ENCODE measurements at places on chromosomes 5 and 9.

DNA sequence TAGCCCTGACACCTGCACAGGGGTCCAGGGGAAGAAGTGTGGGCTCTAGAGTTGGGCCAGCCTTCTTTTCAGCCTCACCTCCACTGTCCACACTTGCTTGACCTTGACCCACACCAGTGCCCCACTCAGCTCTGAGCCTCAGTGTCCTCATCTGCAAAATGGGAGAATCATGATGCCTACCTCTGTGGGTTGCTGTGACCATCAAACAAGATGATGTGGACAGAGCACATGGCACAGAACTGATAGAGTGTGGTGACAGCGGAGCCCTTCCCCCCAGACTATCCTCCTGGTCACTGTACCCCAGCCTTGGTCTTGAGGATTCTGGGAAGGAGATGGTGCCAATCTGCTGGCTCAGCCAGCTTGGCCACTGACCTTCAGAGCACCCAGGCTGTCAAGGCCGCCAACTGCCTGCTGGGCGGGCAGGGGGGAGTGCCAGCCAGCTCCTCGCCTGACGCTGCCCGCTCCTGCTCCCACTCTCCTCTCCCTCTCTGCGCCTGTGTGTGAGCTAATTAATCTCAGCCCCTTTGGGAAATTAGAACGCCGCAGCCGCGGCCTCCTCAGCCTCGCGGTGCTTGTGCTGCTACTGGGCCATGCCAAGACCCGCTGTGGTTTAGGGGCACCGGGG is 16.7 kb downstream of the CXXC5 start:
- DNase-seq: no peak

DNA sequence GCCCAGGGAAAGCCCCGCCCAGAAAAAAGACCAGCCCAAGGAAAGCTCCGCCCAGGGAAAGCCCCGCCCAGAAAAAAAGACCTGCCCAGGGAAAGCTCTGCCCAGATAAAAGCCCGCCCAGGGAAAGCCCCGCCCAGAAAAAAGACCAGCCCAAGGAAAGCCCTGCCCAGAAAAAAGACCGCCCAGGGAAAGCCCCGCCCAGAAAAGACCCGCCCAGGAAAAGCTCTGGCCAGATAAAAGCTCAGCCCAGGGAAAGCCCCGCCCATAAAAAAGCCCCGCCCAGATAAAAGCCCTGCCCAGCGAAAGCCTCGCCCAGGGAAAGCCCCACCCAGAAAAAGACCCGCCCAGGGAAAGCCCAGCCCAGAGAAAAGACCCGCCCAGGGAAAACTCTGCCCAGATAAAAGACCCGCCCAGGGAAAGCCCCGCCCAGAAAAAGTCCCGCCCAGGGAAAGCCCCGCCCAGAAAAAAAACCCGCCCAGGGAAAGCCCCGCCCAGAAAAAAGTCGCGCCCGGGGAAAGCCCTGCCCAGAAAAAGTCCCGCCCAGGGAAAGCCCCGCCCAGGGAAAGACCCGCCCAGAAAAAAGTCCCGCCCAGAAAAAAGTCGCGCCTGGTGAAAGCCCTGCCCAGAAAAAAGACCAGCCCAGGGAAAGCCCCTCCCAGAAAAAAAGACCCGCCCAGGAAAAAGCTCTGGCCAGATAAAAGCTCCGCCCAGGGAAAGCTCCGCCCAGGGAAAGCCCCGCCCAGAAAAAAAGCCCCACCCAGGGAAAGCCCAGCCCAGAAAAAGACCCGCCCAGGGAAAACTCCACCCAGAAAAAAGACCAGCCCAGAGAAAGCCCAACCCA is 11.9 kb downstream of the GRIN1 start:
- DNase-seq: no peak

GRCh38 chr5:150399524-150400211 is 13.0 kb downstream of the CD74 start:
- DNase-seq: no peak

- DNase-seq: no peak
Observed at GRCh38 chr5:173065155-173065554, 9.0 kb downstream of the CREBRF start.

DNA sequence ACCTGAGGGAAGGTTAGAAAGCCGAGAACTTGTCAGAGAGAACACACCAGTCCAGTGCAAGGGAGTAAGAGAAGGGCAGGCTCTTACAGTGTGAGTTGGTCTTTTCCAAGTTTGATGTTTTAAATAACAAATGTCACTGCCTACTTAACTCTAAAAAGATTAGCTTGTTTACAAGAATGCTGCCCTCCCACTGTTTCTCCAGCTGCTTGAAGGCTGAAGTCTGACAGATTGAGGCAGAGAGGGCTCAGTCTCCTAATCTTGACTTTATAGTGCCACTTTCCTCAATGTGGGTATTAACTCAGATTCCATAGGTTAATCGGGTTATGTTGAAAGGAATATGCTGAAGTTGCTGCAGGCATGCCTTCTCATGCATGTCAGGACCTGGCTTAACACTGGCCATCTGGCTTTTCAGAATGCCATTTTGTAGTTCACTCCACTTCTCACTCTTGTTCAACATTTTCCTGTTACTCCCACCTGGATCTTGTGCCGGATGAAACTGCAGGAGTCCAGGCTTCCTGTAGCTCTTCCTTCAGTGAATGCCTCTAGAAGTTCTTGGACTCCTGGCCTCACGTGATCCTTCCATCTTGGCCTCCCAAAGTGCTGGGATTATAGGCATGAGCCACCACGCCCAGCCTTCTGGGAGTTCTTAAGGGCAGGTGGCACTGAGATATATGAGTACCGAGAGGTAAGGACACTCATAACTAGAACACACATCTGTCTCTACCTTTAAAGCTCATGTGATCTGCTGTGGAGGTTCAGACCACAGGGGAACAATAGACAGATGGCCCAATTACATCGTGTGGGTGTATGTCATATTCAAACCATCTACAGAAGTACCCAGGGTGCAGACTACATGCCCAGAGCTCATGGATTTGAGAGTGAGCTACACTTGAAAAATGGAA is 249.7 kb downstream of the ARHGAP26 start:
- no peak for DNase-seq

DNA sequence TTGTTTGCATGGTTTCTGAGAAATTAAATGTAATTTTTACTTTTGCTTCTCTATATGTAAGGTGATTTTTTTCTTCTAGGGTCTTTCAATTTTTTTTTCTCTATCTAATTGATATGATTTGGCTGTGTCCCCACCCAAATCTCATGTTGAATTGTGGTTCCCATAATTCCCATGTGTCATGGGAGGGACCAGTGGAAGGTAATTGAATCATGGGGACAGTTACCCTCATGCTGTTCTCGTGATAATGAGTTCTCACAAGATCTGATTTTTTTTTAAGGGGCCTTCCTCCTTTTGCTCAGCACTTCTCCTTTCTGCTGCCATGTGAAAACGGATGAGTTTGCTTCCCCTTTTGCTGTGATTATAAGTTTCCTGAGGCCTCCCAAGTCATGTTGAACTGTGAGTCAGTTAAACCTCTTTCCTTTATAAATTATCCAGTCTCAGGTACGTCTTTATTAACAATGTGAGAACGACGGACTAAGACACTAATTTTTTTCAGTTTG is 150.8 kb downstream of the MTRR start:
- DNase-seq: no peak

GRCh38 chr5:9512457-9512856 is 33.4 kb downstream of the SEMA5A start:
- no peak for DNase-seq

DNA sequence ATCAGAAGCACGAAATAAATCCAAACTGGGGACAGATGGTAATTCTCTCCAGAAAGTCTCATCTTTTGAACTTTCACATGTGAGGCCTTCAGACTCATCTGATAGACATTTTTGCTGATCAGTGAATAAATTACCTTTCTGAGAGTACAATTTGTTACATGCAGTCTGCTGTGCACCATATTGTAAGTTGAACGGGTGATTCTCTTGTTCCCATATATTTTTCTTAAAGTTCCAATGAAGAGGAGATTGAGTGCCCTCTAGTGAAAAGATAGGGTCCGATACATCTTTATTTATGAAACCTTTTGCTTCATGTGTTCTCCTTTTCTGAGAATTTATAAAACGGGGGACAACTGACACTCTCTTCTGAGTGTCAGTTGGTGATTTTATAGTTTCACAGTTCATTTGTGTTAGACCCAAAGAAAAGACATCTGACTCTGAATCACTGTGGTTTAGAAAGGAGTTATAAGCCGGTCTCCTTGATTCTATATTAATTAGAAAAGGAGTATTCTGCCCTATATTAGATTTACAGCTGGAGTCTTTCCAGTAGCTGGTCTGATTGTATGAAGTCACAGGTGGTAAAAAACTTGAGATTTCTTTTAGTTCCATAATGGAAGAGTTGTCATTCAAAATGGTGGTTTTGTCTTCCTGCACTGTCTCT is 30.4 kb downstream of the GNG10 start:
- no peak for DNase-seq

DNA sequence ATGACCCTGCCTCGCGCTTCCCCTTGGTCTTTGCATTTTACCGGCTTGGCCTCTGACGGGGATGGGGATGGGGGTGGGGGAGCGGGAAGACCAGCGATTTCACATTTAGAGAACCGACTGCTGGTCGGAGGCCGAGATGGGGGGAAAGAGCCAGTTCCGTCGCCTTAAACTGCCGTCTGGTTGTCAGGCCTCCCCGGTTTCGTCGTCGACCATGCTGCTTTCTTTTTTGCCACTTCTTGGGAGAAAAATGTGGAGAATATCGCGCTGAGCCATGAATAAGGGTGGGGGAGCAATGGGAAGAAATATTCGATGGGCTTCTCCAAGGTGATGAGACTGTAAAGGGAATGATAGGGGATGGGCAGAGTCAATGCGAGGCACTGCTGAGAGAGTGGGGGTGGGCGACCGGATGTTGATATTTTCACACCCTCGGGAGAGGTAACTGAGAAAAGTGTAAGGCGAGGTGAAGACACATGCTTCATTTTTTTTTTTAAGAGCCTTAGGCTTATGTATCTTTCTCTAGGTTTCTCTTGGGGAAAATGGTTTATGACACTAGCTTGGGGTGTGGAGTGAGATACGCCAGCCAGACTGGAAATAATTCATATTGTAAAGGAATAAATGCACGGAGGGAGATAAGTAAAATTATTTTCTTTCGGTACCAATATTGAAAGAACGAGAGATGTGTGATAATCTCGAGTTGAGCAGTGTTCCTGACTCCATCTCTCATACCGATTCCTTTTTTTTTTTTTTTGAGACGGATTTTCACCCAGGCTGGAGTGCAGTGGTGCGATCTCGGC is 1.1 kb downstream of the KIF2A start:
- no peak for DNase-seq

DNA sequence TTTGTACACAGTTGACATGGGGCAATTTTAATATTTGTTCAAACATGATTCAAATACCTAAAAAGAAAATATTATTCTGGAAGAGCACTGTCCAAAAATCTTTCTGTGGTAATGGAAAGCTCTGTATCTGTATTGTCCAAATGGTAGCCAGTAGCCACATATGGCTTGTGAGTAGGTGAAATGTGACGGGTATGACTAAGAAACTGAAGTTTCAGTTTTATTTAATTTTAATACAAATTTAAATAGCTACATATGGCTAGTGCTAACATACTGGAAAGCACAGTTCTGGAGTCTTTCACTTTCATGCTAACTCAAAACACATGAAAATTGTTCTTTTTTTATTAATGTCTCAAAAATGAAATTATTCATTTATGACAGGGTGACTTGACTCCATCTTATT is 132.6 kb downstream of the PLK2 start:
- no peak for DNase-seq

GRCh38 chr5:2109566-2109965 is 226.8 kb upstream of the IRX4 start:
- no peak for DNase-seq

DNA sequence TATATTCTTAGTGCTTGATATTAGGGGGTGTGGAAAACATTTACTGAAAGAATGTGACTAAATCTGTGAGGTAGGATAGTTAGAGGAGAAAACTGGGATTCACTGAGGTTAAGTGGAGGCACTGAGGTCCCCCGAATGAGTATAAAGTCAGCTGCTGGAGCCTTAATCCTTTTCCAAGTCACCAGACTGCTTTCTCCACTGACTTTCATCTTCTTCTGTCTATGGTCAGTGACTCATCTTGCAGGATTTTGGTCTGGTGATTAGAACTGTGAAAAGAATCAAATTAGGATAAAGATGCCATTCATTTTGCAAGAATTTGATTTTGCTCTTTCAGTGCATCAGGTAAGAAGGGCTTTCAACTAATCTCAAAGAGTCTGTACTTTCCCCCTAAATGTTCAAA is 89.3 kb upstream of the ALDH1A1 start:
- DNase-seq: no peak

- DNase-seq: no peak
Observed at GRCh38 chr5:73534011-73534644, 31.3 kb downstream of the ANKRA2 start.

- no peak for DNase-seq
Observed at GRCh38 chr5:88659529-88660263, 223.3 kb downstream of the MEF2C start.

DNA sequence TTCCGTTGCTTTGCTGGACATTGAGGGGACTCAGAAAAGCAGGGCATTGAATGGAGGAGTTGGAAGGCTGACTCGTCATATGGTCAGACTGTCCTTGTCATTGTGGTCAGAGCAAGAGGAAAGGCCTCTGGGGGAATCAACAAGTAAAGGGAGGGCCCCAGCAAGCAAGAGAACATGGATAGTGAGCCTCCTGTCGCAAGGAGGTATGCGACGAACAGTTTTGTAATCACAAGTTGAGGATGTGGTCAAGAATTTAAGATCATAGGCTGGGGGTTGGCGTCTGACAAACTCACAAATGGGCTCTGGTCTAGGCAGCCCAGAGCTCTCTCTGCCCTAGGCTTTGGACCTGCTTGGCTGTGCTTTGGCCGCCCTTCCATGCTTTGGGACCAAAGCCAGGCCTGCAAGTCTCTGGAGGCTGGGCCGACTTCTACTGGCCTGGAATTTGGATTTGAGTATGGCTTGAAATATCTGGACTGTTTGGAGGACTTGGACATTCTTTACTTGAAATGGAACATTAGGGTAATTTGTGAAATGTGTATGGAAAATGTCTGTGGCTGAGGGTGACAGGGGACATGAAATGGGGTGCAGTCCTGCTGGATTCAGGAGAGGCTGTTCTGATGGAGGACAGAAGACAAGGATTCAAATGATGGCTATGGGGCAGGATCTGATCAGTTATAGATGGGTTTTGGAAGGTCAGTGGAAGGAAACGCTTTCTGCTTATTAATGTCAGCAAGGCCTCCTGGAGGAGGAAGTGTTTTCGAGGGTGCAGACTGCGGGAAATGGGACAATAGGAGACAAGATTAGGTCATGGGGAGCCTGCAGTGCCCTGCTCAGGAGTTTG is 19.2 kb upstream of the NDST1 start:
- no peak for DNase-seq

DNA sequence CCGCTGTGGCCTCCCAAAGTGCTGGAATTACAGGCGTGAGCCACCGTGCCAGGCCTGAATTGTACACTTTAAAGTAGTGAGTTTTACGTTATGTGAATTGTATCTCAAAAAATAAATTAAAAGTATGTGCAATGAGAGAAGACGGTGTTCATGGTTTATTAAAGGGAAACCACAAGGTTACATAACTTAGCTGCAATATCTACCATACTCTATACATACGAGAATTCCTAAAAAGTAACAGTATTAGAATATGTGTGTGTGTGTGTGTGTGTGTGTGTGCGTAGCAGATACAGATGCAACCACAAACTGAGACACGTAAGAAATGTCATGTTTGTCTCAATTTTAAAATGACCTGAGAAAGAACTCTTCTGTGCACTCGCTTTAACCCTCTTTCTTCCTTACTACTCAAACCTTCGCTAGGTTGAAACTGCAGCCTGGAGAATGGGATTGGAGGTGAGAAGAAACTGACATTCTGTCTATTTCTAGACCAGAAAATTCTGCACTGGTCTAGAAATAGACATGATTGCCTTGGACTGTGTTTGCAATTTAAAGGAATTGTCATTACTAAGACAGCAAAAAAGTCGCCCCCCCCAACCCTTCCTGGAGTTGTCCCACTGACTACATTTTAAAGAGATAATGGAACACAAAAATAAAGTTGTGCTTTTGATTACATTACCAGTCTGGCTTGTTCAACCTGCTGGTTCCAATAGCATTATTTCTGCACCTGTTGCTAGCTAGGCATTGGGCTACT is 167.0 kb downstream of the RGS3 start:
- DNase-seq: no peak

All from stimulated activated CD4-positive, alpha-beta T cell treated with anti-CD3 and anti-CD28 coated beads, TNF-alpha, amount 100 ng/mL, for 4 hours (primary cell).